ENCODE measurements at places on chromosomes 12 and 14.

GRCh38 chr12:17918013-17918412 is 172.0 kb downstream of the RERGL start:
- DNase-seq: no peak

GRCh38 chr14:95218472-95219193 is 61.3 kb upstream of the DICER1 start:
- no peak for DNase-seq

DNA sequence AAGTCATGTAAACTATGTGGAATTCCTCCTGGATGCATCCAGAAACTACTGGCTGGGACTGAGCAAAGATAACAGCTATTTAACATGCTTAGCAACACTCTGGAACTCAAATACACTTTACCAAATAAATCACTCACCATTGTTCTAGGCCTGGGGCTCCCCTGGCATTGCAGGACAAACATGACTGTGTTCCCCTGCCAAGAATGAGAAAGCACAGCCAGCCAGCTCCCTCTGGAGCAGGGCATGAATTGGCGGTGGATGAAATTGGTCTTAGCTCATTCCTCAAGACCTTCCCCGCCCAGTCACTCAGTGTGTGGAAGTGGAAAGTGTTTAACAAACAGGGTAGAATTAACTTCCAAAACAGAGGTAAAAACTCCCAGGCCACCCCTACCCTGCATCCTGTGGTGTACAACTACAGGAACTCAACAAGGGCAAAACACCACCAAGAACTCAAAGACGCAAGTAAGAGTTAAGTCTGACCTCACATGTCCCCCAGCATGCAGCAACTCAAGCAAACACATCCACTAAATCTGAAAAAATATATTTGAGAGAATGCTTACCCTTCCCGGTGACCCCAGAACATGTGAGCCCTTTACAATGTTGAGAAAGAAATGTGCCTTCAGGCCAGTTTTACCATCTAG is 58.4 kb upstream of the BDKRB2 start:
- no peak for DNase-seq

DNA sequence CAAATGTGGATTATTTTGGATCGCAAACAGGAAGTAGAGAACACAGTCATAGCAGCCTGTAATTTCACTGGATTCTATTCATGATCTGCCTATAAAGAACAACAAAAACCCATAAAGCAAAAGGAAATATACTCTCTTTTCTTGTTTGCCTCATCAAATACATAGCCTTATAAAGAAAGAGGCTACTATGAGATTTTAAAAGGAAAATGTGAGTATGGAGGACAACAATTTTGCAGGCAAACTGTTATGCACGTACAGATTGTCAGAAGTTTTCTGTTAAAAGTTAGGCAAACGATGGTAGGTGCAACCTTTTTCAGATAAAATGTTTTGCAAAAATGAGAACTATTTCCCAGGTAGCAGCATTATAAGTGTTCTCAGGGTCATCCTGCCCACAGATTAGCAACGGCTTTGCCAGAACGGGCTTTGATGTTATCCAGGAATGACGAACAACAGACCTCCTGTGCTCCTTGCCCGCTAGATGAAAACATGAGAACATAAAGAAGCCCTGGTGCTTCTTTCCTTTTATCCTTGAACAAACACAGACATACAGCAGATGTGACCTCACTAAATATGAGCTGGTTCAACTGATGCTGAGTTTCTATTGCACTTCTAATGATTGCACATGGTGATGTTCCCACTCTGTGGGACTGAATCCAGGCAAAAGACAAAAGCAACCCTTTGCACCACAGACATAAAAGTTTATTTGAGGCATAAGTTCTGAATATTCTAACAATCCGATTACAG is 88.1 kb downstream of the ITPR2 start:
- DNase-seq: no peak

GRCh38 chr12:77152623-77153193 is 87.3 kb upstream of the E2F7 start:
- DNase-seq: peak; percentile 35

DNA sequence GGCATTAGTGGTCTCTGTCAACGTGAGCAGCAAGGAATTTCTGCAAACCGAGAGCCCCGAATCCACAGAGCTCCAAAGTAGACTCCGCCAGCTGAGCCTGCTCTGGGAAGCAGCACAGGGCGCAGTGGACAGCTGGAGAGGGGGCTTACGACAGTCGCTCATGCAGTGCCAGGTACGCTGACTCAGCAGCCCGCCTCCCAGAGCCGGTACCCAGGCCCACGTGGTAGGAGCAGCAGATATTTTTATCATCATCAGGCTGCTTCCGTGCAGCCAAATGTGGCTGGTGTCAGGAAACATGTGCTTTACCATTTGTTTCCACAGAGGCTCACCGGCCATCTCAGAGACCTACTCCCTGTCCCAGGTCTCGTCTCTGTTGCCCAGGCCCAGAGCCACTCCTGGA is 73.7 kb downstream of the ESR2 start:
- peak; percentile 96 for DNase-seq

- DNase-seq: peak; percentile 28
Measured at GRCh38 chr12:4119157-4119761, 154.3 kb upstream of the CCND2 start.

DNA sequence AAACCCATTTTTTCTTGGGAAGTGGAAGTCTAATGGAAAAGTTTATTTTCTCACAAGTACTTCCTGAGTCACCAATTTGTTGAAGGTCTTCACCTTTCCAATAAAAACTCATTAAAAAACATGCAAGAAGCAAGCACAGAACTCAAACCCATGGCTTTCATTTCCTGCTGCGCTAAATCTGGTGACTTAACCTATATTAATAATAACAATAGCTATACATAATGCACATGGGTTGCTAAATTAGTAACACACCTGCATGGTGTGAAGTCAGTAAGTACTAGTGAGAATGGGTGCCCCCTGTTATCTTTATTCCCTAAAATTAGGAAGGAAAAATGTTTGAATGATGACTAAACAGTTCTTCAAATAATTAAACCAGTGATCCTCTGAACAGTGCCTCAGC is 52.3 kb downstream of the PPP2R5C start:
- DNase-seq: no peak

- DNase-seq: no peak
Measured at GRCh38 chr12:101727098-101727497, 12.2 kb downstream of the SYCP3 start.

- no peak for DNase-seq
Measured at GRCh38 chr14:69214393-69214792, 23.1 kb downstream of the EXD2 start.

GRCh38 chr12:53626702-53627169 is 554 bp upstream of the ATF7 start:
- DNase-seq: no peak

DNA sequence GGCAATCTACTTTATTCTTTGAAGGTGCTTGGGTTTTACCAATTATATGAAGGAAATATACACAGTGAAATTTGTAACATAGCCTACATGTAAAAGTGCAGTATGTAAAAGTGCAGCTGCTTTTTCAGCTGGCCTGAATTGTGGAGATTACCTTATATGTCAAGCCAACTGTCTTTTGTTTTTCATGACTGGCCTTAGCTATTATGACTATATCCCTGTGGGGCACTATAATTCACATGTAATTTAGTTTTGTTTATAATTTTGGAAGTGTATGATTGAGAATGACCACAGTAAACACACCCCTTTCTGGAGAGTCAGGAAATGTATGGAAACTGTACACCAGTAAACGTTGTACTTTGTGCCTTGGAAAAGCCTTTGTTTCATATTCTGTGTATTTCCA is 435.0 kb upstream of the STXBP6 start:
- no peak for DNase-seq

GRCh38 chr12:25004447-25004846 is 55.5 kb upstream of the BCAT1 start:
- no peak for DNase-seq

DNA sequence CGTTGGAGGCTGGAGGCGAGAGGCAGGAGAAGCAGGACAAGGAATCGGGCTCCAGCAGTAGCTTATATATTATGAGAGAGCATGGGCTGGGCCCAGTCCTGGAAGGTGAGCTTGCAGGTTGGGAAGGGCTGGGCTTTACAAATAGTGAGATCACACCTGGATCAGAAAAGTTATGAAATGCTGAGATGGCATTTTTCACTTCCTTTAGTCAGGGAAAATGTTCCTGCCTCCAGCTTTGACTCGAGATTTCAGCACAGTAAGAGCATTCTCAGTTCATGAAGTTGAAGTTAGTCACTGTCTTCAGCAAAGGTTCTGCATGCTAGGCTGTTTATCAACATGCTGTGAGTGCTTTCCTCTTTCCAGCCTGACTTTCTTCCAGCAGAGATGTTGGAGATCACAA is at the start of gene KRT6C:
Gene KRT6C, minus strand, starts transcription at position 38 of the 400 bp plus-strand sequence. CDS start 68 bp downstream, outside the sequence.
- DNase-seq: no peak

GRCh38 chr12:126247936-126248335 is 1182.7 kb downstream of the AACS start:
- no peak for DNase-seq

DNA sequence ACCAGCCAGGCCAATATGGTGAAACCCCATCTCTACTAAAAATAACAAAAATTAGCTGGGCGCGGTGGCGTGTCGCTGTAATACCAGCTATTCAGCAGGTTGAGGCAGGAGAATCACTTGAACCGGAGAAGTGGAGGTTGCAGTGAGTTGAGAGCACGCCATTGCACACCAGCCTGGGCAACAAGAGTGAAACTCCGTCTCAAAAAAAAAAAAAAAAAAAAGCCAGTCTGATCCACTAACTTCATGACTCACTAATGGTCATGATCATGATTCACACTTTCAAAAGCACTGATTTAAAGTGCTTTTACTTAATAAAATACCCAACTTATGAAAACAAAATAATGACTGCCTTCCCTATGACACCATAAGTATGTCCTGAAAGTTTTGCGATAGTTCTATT is 38.4 kb upstream of the CPM start:
- DNase-seq: no peak

GRCh38 chr12:132118876-132119275 is 25.2 kb downstream of the DDX51 start:
- no peak for DNase-seq

GRCh38 chr12:116534311-116535121 is 24.7 kb upstream of the MAP1LC3B2 start:
- DNase-seq: peak; percentile 61

DNA sequence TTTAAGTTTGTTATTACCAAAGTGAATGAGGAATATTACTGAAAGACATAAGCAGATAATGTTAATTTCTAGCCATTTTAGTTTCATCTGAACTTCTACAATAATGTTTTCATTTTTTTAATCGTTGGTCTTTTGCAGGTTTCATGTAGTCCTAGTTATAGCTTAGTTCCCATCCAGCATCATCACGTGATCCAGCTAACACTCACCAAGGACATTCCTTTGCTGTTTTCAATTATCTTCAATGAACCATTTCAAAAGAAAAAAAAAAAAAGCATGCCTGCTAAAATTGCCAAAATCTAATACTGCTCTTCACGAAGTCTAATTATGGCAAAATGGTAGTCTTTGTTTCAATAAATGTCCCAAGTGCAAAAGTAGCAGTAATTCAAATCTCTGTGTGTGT is 187.7 kb upstream of the ATXN7L3B start:
- DNase-seq: no peak

- DNase-seq: peak; percentile 2
Measured at GRCh38 chr12:71208053-71208685, 50.4 kb upstream of the TSPAN8 start.

DNA sequence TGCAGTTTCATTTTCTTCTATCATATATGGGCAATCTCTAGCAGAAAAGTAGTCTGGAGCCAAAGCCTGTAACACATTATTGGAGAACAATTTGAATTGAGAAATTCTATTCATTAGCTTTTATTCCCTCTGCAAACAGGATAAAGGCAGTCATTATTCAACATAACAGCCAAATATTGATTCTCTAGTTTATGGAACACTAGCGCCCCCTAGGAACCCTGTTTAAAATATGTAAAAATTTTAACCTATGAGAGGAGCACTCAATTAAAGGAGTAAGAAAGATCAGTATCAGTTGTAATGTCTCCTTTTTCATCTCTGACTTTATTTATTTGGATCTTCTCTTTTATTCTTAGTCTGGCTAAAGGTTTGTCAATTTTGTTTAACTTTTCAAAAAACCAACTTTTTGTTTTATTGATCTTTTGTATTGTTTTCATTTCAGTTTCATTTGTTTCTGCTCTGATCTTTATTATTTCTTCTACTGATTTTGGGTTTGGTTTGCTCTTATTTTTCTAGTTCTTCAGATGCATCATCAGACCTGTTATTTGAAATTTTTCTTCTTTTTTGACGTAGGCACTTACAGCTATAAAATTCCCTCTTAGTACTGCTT is 4.8 kb upstream of the LMNTD1 start:
- DNase-seq: peak; percentile 39

DNA sequence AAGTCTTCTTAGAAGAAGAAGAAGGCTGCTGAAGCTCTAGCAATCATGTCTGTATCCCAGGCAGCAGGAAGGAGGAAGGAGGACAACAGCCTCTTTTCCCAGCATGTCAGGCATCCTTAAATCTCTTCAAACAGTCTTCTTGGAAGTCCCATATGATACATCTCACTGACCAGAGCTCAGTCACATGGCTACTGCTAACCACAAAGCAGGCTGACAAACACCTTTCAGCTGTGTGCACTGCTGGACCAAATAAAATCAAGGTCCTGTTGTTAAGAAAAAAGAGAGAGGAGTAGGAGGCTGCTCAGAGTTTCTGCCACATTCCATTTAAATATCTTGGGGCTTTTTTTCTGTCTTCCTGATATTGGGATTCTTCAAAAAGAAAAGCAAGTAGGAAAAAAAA is 203.4 kb upstream of the PELI2 start:
- no peak for DNase-seq

DNA sequence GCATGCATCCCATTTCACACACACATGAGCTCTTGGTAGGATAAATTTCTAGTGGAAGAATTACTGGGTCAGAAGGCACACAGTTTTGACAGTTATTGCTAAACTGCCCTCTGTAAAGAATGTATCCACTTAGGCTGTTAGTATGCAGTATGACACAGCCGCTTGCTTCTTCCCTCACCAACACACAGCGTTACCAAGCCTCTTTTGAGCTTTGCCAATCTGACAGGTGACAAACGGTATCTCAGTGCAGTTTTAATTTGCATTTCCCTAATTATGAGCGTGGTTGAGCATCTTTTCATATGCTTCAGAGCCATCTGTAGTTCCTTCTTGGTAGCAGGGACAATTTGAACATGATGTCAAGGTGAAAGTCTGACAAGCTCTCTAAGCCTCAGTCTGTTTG is 42.9 kb downstream of the HRK start:
- no peak for DNase-seq

GRCh38 chr14:28608443-28608842 is 158.1 kb upstream of the FOXG1 start:
- DNase-seq: no peak

- DNase-seq: no peak
Measured at GRCh38 chr12:4286771-4287317, 13.3 kb downstream of the CCND2 start.

DNA sequence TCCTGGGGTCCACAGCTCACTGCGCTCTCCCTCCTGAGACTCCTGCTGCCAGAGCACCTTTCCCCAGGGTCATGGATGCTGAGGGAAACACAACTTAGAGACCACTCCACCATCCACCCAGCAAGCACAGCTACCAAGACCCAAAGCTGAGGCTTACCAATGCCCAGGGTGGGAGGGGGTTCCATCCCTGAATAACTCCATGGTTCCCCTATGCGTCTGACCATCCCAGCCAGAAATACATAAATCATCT is 36.3 kb downstream of the DAD1 start:
- DNase-seq: no peak

- no peak for DNase-seq
Measured at GRCh38 chr12:1911598-1912575, 6.6 kb downstream of the CACNA2D4 start.

- no peak for DNase-seq
Measured at GRCh38 chr14:81281332-81281731, 60.6 kb upstream of the GTF2A1 start.

GRCh38 chr14:103286968-103287850 is 46.8 kb upstream of the EIF5 start:
- DNase-seq: no peak

GRCh38 chr12:85949253-85949652 is 75.2 kb downstream of the NTS start:
- no peak for DNase-seq
